ENCODE measurements at places on chromosomes 13 and 19. TPM values are rescaled to one million over a fixed set of nuclear protein-coding genes. Genes with fewer than 3 reads are reported as not detected.
A peak's percentile ranks its signal among the peaks of the same experiment; 100 is the strongest.

VSTM1 gene
- not detected for total RNA-seq

NLRP11 gene
- not detected for total RNA-seq

FAM124A gene
- total RNA-seq: 5.5 TPM

NCR1 gene
- 0.37 TPM for total RNA-seq

CLEC17A gene
- not detected for total RNA-seq

LRRC25 gene
- 3.7 TPM for total RNA-seq

KCNC3 gene
- total RNA-seq: 3.0 TPM

SLC1A6 gene
- total RNA-seq: not detected

DNA sequence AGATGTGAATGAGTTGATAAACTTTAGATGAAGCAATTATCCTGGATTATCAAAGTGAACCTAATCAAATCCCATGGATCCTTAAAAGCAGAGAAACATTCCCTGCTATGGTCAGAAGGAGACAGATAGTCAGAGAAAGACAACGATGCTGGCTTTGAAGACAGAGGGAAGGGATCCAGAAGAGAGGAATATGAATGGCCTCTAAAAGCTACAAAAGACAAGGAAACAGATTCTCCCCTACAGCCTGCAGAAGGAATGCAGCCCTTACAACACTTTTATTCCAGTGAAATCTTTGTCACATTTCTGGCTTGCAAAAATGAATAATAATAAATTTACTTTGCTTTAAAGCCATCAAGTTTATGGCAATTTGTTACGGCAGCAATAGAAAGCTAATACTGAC is 1164.2 kb downstream of the PCDH17 start:
- no peak for DNase-seq

DNA sequence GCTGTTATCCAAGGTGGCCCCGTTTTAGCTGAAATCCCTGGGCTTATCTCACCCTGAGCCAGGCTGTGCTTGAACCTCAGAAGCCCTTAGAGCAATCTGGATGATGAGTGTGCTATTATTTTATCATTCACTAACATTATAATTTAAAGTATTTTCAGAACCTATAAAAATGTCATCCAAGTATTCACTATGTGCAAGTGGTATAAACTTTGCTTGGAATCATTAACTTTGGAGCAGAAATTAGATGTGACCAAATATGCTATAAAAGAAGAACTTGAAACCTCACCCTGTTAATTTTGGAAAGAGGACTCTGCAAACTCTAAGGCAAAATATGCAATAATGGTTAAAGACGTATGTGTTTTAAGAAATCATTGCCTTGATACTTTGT is 147.5 kb downstream of the USP12 start:
- DNase-seq: no peak

DNA sequence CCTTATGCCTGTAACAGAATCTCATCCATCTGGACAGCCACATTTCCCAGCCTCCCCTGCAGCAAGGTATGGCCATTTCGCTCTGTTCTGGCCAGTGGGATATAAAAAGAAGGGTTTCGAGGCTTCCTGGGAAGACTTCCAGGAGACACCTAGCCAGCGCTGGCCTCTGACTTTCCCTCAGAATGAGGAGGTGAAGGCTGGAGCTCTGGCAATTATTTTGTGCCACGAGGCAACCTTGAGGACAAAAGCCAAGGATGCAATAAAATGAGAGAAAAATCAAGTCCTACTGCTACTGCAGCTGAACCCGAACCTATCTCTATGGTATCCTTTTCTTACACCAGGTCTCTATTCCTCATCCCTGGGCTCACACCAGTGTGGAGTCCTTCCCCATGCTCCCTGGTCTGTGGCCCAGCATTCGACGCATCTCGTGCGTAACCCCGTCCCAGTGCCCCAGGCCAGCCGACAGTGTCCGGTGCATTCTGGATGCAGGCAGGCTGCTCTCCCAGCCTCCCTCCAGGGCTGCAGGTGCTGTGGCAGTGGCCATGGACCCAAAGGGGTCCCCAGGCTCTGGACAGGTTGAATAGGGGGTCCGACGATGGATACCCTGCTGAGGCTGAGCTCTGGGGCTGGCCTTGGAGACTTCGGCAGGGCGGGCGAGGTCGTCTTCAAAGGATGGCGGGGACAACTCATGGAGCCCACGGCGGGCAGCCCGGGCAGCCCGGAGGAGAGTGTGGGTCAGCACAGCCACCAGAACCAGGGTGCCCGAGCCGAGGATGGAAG is 12.2 kb downstream of the TMEM221 start:
- no peak for DNase-seq

DNA sequence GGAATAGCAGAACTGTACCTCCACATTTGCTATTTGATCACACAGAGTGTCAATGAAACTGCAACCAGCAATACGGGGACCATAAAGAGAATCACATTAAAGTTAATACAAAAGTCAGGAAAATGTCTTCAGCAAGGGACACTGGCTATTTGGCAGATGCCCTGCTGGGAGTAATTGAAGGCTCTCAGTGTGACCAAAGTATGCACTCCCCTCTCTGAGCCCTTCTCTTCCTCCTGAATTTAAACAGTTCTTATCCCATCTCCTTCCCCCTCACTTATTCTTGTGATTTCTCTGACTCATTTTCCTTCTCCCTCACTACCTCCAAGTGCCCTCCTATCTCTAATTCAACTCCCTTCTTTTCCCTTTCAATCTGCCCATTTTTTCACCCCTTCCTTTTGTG is 117.7 kb downstream of the ENOX1 start:
- DNase-seq: no peak

DNA sequence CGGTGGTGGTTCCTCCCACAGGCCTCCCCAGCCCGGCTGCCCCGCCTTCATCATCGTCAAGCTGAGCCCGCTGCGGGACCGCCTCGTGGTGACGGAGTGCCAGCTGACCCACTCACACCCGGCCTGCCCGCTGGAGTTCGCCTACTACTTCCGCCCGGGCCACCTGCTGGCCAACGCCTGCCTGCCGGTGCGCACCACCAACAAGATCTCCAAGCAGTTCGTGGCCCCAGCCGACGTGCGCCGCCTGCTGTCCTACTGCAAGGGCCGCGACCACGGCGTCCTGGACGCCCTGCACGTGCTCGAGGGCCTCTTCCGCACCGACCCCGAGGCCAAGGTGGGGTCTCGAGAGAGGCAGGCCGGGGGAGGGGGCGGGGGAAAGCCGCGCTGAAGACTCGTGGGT is 12.0 kb downstream of the ZSWIM9 start:
- DNase-seq: no peak

- no peak for DNase-seq
These were observed 1.1 kb downstream of the ZNRF4 start for GRCh38 chr19:5456130-5456840.

DNA sequence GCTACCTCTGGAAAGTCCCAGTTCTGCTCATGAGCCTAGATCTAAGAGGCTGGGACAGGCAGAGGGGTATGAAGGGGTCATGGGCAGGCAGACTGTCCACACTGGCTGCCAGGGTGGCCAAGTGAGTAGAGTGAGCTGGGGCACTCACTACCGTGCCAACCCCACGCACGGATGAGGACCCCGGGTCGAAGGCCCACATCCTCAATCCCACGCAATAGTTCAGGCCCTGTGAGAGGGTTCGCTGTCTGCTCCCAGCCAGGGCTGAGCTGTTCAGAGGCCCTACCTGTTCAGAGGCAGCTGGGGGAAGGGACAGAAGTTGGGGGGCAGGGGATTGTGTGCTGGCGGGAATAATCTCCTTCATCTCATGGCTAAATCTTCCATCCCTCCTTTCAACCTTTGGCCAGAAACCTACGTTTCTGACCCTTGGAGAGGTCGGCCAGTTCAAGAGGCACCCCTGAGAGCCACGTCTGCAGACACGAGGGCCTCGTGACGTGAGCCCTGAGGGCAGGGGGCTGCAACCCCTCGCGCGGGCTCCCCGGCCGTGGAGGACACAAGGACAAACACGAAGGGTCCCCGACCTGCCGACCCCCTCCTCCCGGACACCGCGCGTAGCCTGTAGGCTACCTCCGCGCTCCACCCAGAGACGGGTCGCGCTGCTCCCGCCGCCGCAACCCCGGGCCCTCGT is 1.0 kb upstream of the RPS5 start:
- DNase-seq: peak; percentile 55

DNA sequence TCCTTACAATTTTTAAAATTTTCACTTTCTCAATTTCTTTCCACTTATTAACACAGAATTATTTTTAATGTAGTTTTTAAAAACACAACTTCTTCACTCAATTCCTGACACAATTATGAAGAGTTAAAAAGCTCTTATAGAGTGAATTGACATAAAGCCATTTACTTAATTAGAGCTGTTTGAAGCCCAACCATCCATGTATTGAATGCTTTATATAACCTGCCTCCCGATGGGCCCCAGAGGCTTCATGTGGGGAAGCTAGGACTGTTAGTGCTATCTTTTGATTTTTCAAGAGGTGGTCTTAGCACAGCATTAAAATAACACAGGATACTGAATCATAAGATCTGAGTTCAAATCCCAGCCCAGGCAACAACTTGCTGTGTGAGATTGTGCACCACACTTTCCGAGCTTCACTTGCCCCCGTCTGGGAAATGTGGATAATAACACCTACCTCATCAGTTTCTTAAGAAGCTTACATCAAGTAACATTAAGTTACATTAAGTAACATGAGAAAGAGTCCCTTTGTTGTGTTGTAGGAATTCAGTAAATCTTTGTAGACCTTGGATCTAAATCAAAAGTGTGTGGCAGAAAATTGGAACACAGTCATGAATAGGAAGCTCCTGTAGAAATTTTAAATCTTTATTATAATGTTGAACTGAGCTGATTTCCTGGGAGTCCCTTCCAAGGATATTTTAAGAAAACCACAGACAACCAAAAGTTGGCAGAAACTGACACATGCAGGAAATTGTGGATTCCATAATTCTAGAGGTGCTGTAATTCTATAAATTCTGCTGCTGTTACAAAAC is 5.5 kb upstream of the ENOX1 start:
- DNase-seq: no peak

DNA sequence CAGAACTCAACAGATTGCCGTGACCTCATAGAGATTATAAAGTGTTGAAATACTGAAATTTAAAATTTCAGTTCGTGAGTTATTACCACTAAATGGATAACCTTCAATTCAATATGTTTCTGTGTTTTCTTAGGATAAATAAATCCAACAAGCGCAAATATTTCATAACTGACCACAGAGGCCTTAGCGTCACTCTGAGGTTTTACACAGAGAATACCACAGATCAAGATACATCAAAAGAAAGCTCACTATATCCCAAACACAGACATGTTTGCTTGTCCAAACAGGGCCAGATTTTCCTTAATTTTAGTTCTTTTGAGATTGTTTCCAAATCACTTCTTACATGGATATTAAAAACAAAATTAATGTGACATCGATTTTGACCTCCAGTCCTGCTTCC is 235.8 kb downstream of the EFNB2 start:
- no peak for DNase-seq

Measured in right cardiac atrium (tissue), 5 donors.